ENCODE measurements at places on chromosomes 2 and 18.
A peak's percentile ranks its signal among the peaks of the same experiment; 100 is the strongest.

GRCh38 chr18:61829108-61829507 is 63.7 kb downstream of the RNF152 start:
- DNase-seq, result no peak

- DNase-seq, result no peak
These were observed 8.9 kb downstream of the ZAP70 start for GRCh38 chr2:97722227-97722626.

DNA sequence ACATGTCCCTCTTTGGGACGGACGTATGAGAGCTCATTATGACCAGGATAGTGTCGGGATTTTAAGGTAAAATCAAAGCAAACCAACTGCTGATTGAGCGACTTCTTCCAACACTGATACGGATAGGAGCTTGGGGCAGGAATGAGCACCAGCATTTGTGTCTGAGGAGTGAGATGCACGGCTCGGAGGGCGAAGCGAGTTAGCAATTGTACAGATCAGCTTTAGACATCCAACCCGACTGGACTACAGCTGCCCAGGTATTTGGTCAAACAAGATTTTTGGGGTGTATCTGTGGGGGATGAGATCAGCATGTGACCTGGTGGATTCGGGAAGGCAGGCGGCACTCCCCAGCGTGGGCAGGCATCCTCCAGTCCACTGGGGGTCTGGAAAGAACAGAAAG is 76.1 kb downstream of the NDUFA10 start:
- DNase-seq, result no peak

DNA sequence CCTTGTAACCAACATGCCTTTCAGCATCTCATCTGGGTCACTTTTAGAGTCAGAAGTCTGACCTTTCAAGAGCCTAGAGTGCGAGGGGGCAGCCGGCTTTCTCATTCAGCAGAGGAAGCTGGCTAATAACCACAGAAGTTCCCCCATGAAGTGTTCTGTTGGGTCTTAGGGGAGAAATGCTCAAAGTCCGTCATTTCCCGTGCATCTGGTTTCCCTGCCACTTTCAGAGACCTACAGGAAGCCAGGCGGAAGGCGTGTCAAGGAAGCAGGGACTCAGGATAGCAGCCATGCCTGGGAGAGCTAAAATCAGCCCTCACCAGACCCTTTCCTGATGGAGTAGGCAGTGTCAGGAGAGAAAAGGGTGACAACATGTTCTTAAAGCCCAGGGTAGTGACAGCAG is 301.8 kb upstream of the ID2 start:
- DNase-seq, result no peak

DNA sequence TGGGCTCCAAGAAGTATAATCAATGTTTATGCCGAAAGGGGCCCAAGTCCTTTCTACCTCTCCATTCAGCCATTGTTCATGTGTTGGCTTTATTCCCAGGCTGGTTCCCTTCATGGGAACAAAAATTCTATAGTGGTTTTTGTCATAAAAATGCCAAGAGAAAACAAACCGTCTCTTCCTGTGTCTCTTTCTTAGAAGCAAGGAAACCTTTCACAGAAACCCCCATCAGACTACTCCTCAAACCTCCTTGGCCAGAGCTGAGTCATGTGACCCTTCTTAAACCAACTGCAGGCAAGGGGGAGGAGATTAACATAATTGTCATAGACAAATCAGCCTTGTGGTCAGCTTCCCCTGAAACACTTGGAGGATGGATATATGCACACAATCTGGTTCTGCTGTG is 75.1 kb upstream of the TANK start:
- DNase-seq, result no peak

DNA sequence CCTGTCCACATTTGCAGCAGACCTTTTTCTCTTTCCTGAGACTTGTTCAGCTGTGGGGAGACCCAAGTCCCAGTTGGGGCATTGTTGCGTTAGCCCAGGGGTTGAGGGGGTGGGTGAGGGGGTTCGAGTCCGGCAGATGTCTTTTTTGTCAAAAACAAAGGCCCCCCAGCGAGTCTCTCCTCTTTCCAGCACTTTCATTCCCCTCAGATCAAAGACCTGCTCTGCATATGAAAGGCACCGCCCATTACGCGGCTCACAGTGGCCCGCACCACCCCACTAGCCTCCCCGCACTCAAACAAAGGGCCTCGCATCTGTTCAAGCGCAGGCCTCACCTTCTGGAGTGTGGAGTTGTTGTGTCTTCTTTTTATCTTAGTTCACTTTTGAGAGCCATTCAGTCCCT is 25.2 kb downstream of the TRABD2A start:
- DNase-seq, result no peak

GRCh38 chr2:176105078-176105729 is 1.9 kb upstream of the HOXD11 start:
- no peak for DNase-seq

DNA sequence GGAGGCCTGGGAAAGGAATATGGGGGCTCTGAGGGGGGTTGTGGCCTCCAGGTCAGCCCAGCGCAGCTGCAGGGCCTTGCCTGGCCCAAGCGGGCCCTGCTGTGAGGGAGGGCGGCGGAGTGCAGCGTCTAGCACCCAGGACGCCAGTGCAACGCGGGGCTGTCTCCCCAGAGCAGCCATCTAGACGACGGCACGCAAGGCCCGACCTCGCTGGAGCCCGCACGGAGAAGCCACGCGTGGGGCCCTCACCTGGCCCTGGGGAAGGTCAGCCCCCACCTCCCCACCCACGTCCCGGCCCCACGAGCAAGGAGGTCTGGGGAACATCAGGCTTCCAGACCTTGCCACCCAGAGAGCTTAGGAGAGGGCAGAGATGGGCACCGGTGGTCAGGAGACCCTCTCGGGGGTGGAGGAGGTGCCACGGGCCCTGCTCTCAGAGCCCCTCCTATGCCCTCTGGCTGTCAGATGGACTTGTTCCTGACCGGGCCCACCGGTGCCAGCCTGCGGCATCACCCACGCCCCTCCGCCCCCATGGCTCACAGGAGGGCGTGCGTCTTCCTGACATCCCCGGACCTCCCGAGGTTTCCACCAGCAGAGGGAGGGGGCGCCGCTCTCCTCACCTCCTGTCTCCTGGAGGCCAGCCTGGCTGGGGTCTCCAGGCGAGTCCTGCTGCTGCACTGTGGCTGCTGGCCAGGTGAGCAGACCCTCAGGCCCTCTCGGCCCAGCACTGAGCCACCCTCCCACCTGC is 17.0 kb downstream of the GPR35 start:
- DNase-seq, result no peak

DNA sequence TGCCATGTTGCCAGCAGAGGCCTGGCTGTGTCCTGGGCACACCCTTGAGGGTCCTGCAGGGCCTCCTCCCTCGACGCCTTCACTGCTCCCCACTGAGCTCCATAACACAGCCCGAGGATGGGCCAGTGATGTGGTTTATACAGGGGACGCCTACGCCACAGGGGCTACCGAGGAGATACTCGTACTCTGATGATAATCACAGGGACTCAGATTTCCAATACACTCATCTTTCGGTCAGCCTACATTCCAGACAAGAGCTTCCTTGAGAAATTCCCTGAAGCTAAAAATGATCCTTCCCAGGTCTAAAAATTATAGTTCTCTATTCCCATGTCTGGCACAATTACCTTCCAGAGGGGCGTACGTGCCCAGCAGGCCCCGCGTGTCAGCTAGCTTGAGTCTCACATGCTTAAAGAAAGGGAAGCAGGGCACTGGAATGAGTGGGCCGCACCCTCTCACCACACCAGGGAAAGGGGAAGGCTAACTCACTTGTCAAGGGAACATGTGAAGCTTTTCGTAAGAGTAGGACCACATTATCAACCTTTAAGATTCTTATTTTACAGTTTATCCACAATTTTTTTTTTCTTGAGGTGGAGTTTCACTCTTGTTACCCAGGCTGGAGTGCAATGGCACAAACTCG is 159.5 kb upstream of the NDUFV2 start:
- no peak for DNase-seq

DNA sequence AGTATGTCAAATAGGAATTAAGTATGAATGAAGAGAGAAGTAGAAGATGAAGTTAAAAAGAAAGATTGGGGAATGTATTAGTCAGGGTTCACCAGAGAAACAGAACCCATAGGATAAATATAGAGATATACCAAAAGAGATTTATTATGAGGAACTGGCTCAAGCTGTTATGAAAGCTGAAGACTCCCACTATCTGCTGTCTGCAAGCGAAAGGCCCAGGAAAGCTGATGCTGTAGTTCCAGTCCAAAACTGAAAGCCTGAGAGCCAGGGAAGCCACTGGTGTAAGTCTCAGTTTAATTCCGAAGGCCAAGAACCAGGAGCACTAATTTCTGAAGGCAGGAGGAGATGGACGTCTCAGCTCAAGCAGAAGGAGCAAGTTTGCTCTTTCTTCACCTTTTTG is 200.9 kb upstream of the FN1 start:
- no peak for DNase-seq

DNA sequence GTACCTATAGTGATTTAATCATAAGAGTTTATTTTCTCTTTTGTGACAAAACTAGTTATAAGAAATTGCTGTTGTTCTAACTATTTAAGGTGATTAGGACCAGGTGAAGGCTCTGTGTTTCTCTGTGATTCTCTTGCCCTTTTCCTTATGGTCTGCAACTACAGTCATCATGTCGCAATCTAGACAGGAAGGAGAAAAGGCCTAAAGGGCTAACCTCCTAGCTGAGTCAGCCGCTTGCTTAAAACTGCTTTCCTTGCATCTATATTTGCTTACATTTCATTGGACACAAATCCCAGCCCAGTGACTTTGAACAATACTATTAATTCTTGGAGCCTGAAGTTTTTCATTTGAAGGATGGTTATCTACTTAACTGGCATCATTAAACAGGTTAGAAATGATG is 93.1 kb downstream of the PIK3C3 start:
- no peak for DNase-seq

DNA sequence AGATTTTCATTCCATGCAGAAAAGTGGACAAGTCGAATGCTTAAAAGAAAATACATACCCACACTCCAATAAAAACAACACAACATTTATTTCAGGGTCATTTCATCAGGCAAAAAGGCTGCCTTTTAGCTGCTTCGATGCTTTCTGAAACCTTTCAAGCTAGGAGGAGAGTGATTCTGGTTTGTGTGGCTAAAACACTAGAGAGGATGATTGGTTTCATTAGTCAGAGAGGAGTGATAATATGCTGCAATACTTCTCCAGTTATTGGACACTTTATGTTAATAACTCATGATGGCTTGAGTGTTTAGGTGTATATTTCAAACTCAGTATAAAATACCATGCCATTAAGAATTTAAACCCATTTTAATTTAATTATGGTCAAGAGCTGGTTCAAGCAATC is 614.0 kb downstream of the SLC4A3 start:
- no peak for DNase-seq

GRCh38 chr2:8363161-8363560 is 318.7 kb upstream of the ID2 start:
- no peak for DNase-seq

GRCh38 chr18:45107425-45107824 is 426.7 kb downstream of the SETBP1 start:
- no peak for DNase-seq

GRCh38 chr2:173021939-173022371 is 53.7 kb upstream of the MAP3K20 start:
- DNase-seq, result no peak

DNA sequence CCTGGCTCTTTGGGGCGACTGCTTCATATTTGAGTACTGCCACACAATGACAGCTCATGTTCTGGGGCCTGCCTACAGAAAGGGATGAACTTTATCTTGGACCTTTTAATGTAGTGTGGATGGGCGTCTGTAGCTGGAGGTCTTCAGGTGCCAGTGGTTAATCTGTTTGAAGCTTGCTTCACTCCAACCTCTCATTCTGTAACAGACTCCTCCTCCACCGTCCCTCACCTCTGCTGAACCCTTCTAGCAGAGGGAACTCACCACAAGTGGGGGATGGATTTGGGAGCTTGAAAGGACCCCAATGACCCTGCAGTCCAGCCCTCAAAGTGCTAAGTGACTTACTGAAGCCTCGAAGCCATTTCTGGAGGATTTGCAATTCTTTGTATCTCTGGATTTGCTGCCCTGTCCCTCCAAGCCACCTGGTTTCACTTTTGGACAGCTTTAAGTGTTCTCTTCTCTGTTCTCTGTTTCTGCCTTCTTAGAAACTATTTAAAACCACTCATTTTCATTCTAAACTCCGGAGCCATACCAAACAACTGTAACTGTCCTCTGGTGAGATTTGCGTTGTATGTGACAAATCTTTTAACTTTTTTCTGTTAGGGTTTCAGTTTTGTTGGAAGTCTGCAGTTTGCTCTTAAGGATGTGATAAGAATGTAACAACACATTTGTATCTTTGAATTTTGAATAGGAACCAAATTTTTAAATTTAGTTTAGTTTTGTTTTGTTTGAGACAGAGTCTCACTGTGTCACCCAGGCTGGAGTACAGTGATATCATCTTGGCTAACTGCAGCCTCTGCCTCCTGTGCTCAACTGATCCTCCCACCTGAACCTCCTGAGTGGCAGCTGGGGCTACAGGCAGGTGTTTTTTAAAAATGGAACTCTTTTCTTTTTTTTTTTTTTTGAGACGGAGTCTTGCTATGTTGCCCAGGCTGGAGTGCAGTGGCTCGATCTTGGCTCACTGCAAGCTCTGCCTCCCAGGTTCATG is 37.0 kb upstream of the CASP8 start:
- no peak for DNase-seq

- peak; percentile 8 for DNase-seq
These were observed 87.1 kb downstream of the NDUFA10 start for GRCh38 chr2:239937866-239938640.

GRCh38 chr2:240781471-240782220 is 38.4 kb downstream of the KIF1A start:
- DNase-seq, result no peak

DNA sequence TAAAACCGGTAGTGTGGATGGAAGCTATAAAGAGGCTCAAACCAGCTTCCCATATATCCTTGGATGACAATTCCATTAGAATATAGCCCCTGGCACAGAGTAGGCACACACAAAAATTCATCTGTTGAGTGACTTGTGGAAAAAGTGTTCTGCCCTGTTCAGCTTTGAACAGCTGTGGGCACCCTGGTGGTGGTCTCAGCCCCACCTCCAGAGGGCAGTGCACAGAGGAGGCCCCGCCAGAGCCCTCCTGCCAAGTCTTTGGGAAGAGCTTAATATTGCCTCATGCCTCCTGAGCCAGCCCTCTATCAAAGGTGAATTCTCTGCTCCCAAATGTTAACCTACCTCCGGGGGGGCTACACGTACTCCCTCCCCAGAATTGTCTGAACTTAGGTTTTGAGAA is 30.4 kb downstream of the EPAS1 start:
- no peak for DNase-seq

DNA sequence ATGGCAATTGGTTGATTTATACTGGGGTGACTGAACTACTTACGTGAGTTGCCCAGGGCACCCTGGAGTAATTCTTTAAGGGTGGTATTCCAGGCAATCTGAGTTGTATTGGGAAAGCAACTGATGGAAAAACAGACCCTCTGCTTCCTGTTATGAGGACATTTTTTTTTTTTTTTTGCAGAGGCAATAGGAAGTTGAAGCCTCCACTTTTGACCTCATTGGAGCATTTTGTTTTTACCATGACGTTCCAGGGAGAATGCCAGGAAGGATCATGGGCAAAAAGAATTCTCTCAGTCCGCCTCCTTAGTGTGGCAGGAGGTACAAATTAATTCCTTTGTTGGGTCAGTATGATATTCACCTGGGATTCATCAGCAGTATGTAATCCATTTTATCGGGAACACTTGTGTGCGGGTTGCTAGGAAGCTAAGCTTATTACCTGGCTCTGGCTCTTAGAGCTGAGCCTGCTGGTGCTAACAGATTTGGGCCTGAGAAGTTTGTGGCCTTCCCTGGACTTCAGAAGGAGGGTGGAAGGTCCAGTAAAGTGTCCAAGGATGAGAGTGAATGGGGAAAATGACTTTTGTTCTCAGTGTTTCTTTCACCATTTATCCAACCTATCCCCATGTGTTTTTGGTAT is 272.9 kb upstream of the EPAS1 start:
- no peak for DNase-seq

- DNase-seq, result no peak
These were observed 123.6 kb upstream of the CDCA7 start for GRCh38 chr2:173231042-173231441.

- DNase-seq, result no peak
These were observed 3.0 kb downstream of the MSH6 start for GRCh38 chr2:47785986-47786385.

All from T-cell (primary cell).